ENCODE measurements at places on chromosomes 16 and 17.

GRCh38 chr17:58091024-58091567, 7.9 kb downstream of the DYNLL2 start:
- DNase-seq: no peak

DNA sequence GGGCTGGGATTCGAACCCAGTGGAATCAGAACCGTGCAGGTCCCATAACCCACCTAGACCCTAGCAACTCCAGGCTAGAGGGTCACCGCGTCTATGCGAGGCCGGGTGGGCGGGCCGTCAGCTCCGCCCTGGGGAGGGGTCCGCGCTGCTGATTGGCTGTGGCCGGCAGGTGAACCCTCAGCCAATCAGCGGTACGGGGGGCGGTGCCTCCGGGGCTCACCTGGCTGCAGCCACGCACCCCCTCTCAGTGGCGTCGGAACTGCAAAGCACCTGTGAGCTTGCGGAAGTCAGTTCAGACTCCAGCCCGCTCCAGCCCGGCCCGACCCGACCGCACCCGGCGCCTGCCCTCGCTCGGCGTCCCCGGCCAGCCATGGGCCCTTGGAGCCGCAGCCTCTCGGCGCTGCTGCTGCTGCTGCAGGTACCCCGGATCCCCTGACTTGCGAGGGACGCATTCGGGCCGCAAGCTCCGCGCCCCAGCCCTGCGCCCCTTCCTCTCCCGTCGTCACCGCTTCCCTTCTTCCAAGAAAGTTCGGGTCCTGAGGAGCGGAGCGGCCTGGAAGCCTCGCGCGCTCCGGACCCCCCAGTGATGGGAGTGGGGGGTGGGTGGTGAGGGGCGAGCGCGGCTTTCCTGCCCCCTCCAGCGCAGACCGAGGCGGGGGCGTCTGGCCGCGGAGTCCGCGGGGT, at the start of gene CDH1:
Gene CDH1, plus strand, starts transcription at position 247 of the 684 bp plus-strand sequence. Its CDS starts 124 bp downstream, at position 371.
- DNase-seq: peak; percentile 86

- DNase-seq: no peak
Measured at GRCh38 chr16:2428051-2428783, 1.0 kb upstream of the CCNF start.

GRCh38 chr17:42248351-42249179, 27.6 kb downstream of the STAT5B start:
- DNase-seq: no peak

DNA sequence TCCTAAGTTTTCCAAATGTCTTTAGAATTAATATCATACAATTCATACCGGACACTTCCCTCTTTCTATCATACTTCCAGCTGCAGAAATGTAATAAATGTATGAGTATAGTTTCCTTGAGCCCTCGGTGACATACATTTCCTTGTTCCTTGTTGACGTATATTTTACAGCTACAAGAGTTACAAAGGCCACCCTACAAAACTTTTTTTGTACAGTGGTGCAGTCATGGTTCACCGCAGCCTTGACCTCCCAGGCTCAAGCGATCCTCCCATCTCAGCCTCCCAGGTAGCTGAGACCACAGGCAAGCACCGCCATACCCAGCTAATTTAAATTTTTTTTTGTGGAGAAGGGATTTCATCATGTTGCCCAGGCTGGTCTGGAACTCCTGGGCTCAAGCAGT, 7.2 kb upstream of the DUS1L start:
- no peak for DNase-seq

DNA sequence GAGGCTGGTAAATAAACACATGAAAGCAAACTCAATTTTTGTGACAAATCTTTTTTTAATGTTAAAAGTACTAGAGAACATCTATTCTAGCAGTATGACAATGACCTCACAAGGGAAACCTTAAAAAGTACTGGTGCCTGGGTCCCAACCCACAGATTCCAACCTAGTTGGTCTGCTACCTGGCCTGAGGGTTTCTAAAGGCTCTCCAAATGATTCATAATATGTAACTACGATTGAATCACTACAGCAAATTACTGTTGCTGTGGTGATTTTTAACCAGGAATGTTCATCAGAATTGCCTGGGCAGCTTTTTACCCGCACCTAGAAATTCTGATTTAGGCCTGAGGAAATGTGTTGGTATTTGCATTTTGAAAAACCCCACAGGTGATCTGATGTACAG, 26.1 kb downstream of the CDR2 start:
- no peak for DNase-seq

DNA sequence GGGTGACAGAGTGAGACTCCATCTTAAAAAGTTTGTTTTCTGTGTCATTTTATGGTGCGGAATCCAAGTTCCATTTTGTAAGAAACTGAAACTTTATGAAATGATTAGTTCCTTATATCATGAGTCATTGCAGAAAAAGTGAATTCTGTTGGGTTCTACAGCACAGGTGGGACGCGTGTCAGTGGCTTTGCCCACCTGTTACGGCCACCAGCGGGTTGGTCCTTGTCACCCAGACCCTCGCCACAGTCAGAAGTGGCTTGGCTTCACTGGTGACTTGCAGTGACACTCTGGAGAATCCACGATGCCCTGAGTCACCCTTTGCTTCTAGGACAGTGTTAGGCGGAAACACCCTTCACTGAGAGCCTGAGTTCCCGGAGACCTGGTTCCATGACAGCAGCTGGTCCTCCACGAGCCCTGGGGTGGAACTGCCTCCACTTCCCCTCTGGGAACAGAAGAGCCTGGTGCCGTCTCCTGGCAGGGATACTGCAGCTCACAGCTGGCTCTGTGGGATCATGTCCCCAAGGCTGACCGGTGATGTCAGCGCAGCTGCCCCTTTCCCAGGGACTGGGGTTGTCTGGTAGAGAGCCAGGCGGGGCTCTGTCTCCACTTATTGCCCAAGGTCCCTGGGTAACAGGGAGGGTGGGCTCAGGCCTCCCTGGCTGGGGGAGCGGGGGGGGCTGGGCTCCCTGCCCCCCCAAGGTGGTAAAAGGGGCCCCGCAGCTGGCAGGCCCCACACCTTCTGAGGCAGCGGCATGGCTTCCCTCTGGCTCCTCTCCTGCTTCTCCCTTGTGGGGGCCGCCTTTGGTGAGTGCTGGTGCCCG, at the start of gene CTRB1:
Gene CTRB1, plus strand, starts transcription at position 733 of the 821 bp plus-strand sequence. Its CDS starts 20 bp downstream, at position 753.
- DNase-seq: no peak

DNA sequence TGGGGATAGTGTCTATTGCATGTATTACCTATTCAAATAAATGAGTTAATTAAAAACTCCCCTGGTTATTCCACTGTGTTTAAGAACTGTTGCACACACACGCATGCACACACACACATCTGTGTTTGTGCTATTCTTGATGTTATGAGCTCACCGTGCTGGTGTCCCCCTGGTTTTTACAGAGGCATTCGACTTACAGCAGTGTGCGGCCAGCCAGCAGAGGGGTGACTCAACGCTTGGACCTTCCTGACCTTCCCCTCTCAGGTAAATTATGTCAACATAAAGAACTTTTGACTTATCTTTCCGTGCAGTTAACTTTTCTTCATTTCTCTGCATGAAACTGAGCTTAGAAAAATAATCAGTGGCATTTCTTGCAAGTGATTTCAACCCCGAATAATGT, 214.0 kb downstream of the LGALS9B start:
- DNase-seq: no peak

DNA sequence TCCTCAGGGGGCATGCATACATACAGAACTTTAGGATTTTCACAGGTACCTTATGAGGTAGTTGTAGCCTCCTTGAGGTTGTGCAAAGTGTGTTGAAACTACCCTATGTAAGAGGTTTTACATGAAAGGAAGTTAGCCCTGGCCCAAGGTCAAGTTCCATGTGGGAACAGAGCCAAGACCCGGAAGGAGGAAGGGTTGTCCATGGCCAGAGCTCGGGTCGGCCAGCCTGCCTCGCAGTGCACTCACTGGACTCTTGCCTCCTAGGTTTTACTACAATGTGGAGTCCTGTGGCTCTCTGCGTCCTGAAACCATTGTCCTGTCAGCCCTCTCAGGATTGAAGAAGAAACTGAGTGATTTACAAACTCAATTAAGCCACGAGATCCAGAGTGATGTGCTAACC, 8.2 kb downstream of the POLR2C start:
- no peak for DNase-seq

DNA sequence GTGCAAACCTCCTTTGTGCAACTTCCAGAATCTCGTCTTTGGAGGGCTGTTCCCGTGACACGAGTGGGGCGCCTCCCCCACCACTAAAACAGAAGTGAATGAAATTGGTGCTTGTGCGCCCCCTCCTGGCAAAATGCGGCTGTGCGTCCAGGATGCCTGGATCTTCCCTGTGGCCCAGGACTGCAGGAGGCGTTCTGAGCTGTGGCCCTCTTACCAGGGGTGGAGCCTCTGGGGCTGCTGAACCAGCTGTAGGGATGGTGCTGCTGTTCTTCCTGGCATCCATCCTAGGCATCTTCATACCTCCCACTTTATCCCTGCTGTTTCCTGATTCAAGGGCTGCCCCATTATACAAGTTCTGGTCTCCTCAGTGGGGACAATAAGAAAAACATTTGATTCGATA, 18.5 kb upstream of the NAGLU start:
- peak; percentile 96 for DNase-seq

DNA sequence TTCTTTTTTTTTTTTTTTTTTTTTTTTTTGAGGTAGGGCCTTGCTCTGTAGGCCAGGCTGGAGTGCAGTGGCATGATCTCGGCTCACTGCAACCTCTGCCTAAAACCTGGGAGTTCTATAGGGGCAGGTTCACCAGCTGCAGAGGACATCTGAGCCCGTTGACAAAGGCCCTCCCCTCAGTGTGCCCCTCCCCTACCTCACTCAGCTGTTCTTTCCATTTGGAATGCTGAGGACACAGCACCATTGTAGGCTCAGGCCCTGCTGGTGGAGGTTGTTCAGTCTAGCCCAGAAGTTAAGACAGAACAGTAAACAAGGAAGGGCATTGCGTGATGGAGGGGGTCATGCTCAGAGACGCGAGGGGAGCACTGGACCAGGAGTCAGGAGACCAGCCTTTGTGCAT, 21.8 kb upstream of the KIF19 start:
- no peak for DNase-seq

- no peak for DNase-seq
Measured at GRCh38 chr17:51442088-51442865, 181.9 kb downstream of the UTP18 start.

- no peak for DNase-seq
Measured at GRCh38 chr16:23354246-23354645, 52.1 kb downstream of the SCNN1B start.

DNA sequence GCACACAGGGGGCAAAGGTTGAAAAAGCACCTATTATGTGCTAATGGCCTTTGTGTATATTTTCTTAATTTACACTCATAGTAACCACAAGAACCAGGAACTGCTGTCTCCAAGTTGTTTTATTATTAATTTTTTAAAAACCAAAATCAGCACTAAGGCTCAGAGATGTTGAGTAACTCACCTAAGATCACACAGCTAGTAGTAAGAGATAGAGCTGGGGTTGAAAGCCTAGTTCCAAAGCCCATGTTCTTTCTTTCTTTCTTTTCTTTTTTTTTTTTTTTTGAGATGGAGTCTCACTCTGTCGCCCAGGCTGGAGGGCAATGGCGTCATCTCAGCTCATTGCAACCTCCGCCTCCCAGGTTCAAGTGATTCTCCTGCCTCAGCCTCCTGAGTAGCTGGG, 75.3 kb downstream of the SDK2 start:
- no peak for DNase-seq

- DNase-seq: no peak
Measured at GRCh38 chr16:66964049-66964448, 3.0 kb downstream of the CES3 start.

DNA sequence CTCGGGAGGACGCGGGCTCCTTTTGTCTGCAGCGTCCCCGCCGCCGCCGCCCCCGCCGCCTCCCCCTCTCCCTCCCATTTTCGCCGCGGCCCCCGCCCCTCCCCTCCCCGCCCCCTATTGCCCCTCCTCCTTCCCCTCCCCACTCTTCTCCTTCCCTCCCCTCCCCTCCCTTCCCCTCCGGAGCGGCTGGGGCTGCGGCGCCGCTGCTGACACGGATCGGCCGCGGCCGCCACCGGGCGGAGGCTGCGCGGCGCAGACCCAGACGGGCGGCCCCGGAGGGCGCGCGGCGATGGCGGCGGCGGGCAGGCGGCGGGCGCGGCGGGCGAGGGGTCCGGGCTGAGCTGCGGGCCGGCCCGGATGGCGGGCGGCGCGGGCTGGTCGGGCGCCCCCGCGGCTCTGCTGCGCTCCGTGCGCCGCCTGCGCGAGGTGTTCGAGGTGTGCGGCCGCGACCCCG, at the start of gene RAB11FIP4:
Gene RAB11FIP4, plus strand, starts transcription at position 180 of the 454 bp plus-strand sequence. Its CDS starts 178 bp downstream, at position 358.
- DNase-seq: peak; percentile 52

DNA sequence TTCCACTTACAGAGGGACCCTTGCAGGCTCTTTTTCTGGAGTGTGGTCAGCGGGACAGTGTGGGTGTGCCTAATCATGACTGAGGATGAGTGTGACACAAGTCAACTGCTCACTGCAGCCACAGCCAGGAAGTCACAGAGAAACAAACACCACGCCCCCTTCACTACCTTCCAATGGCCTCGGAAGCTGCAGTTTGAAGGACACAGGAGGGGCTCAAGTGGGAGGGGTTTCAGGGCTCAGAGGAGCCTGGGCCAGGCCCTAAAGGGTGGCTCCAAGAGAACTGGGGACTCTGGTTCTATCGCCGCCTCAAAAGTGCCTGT, 116.2 kb upstream of the SDK2 start:
- DNase-seq: no peak

DNA sequence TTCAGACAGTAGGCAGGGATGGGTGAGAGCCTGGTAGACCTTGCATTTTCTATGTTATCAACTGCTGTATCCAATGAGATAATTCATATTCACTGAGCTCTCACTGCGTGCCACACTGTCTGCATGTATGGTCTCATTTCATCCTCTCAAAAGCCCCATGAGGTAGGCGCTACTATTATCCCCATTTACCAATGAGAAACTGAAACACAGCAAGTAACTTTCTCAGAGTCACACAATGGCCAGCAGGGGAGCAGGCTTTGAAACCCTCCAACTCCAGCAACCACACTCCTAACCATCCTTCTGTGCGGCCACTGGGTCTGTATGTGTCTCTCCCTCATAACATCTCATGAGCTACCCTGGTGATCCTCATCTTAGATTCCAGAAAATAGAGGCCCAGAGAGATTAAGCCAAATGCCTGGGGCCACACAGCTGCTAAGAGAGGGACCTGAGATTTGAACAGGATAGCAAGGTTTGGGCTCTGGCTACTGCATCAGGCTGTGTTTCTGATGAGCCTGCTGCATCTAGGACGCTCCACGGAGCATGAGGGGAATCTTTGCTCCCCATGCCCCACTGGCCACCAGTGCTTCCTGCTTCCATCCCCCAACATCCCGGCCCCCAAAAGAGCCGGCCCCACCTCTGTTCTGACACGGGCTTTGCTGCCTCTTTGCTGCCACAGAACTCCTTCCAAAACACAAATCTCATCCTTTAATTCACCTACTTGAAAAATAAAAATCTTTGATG, 3.2 kb downstream of the CCR7 start:
- no peak for DNase-seq

DNA sequence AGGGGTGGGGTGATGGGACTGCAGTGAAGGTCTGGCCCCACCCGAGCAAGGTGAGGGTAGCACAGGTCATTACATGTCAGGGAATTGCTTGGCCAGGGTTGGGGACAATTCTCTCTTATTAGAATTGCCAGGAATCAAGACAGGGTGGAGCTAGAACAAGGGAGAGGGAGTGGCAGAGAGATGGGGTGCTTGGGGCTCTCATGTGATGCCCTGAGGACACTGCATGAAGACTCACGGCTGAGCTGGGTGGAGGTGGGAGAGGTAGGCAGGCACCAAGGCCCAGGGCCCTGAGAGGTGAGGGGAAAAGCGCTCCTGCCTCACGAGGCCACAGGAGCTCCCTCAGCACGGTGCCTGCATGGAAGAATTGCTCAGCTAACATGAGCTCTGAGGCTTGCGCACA, 3.6 kb downstream of the DPEP1 start:
- DNase-seq: no peak

- no peak for DNase-seq
Measured at GRCh38 chr17:3794557-3795389, 6.2 kb downstream of the ITGAE start.
